ENCODE measurements at places on chromosomes 6 and 20. TPM values are rescaled to one million over a fixed set of nuclear protein-coding genes. Genes with fewer than 3 reads are reported as not detected.

DNA sequence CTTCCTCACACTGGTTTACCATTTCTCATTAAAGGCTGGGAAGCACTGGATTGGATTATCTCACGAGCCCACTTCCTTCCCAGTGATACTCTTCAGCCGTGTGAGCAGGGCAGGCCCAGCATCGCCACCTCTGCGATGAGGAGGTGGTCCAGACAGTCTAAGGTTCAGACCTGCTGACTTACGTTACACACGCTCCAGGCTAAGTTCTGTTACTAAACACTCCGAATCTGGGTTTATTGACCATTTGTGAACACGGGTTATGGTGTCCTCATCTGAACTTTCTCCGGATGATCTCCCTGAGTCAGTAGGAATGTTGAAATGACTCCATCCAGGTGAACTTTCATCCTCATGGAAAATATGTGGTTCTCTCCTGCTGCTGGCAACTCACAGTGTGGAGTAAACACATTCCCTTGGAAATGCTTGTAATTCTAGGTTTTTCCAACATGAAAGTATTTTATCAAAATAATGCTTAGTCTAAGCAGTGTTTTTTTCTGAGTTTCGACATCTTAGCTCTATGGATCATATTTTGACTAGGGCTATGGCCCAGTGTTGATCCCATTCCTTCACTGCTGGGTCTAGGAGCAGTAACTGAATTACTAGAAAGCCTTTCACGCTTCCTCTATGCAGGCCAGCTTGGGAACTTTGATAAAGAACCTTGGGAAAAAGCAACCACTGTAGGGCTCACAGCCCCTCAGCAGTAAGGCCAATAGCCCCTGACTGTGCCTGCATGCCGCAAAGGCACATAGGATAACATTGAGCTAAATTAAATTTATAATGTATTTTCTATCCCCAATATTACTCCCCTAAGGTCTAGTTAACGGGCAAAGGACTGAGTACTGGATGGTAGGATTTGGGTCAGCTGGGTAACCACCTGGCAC, 37.7 kb upstream of the PXDC1 start:
- no peak overlapping the region for H3K27ac ChIP-seq
- no peak for DNase-seq
- H3K4me3 ChIP-seq, result no peak overlapping the region
- H3K36me3 ChIP-seq, result no peaks in the 10 kb centered on the region

DNA sequence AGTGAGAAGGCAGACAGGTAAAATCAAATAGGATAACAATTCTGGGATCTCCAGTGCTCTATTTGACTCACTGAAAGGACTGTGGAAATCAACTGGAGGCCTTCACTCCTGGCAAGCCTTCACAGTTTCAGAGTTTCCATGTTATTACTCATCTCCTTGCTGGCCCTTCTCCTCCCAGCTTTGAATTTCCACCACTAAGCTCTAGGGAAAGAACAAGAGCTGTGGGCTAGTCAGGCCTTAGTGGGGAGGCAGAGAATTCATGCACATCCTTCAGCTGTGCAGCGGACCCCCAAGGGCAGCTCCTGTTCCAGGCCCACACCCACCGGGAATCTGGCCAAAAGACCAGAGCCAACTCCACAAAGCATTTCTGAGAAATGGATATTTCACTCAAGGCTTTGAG, 26.0 kb downstream of the MYLIP start:
- DNase-seq, result no peak
- no peaks in the 10 kb centered on the region for H3K27me3 ChIP-seq
- no peaks in the 10 kb centered on the region for H3K4me1 ChIP-seq
- no peaks in the 10 kb centered on the region for H3K36me3 ChIP-seq
- no peak overlapping the region for H3K4me3 ChIP-seq
- H3K27ac ChIP-seq, result no peak overlapping the region

DNA sequence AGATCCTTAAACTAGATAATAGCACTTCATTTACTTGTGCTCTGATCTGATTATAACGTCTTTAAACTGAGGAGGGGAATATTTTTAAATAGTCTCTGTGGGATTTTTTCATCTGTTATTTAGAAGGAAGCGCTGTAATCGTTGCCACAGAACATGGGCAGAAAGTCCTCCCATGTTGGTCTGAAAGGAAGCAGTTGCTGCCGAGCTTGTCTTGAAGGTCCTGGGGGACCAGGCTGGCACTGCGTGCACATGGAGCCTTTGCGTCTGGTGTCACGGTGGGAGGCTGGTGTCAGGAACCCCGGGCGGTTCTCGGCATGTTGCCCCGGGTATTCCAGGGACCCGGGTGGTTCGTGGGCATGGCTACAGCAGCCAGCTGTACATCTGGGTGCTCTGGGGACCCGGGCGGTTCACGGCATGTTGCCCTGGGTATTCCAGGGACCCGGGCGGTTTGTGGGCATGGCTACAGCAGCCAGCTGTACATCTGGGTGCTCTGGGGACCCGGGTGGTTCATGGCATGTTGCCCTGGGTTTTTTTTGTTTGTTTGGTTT, 11.5 kb downstream of the TPD52L2 start:
- no peaks in the 10 kb centered on the region for H3K27me3 ChIP-seq
- no peak for DNase-seq
- peaks cover 90% of the 10 kb centered on the region for H3K36me3 ChIP-seq
- no peak overlapping the region for H3K27ac ChIP-seq
- H3K4me1 ChIP-seq, result peaks cover 7% of the 10 kb centered on the region

DNA sequence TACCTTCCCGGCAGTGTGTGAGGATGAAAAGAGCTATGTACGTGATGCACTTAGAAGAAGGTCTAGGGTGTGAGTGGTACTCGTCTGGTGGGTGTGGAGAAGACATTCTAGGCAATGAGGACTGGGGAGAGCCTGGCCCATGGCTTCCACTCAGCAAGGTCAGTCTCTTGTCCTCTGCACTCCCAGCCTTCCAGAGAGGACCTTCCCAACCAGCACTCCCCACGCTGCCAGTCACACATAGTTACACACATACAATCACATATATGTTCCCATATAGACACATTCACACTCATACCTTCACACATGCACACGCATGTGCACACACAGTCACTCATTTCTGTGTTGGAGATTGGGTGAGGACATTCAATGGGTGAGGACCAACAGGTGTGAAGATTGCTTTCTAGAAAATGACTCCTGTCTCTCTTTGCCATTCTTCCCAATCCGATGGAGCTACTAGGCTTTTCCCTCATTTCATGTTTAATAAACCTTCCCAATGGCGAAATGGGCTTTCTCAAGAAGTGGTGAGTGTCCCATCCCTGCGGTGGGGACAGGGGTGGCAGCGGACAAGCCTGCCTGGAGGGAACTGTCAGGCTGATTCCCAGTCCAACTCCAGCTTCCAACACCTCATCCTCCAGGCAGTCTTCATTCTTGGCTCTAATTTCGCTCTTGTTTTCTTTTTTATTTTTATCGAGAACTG, 30.4 kb downstream of the SRSF3 start:
- no peak for DNase-seq
- H3K27me3 ChIP-seq, result no peaks in the 10 kb centered on the region
- H3K27ac ChIP-seq, result peak overlapping the region; percentile 3
- no peaks in the 10 kb centered on the region for H3K36me3 ChIP-seq
- H3K4me1 ChIP-seq, result peaks cover 43% of the 10 kb centered on the region

DNA sequence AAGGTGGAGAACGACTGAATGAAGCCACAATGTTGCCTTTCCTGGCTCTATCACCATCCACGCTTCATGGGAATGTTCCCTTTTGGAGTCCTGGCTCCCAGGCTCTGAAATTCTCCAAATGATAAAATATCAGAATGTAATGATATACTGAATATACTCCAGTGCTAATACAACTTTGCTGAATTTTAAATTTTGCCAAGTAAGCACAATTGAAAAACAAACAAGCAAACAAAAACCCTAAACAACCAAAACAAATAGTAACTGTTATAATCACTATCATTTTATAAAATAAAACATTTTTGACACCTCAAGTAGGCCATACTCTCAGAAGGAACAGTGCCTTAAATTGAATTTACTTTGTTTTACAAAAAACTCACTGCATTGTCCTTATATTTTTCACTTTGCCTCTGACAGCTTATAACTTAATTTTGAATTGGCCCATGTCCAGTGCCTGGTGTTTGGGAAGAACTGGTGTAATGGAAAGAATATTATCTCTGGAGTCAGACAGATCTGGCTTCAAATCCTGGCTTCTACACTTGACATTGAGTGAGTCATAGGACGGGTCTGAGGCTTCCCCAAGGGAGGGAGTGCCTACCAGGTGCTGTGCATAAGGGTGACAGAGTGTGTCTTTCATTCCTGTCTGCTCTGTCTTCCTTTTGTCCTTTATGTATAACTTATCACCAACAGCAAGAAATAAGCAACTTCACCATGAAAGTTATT, 698.3 kb downstream of the EPM2A start:
- no peak overlapping the region for H3K27ac ChIP-seq
- H3K36me3 ChIP-seq, result no peaks in the 10 kb centered on the region
- no peak overlapping the region for H3K4me3 ChIP-seq
- no peaks in the 10 kb centered on the region for H3K27me3 ChIP-seq

DNA sequence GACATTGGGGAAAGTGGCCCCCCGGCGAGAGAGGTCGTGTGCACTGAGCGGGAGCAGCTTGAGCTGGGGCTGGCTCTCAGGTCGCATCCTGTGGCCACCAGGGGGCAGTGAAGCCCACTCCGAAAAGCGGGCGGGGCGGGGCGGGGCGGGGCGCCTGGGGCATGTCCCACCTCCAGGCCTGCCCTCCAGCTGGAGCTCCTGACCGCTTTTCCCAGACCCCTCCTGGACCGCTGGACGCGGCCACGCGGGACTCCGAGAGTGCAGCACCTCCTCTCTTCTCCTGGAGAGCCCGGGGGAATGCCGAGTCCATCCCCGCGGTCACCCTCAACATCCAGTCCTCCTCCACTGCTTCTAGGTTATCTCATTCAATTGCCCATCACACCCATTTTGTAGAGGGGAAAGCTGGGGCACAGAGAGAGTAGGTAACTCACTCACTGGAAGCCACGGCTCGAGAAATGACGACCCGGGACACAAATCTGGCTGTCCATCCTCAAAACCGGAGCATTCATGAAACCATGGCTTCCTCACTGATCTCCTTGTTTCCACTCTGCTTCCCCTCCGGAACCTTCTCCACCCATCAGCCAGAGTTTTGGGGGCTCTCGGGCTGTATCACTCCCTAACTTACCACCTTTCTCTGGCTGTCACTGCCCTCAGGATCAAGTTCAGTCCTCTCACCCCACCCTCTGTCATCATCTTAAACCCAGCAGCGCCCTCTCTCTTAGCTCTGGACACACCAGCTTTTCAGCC, 24.1 kb downstream of the COX4I2 start:
- peak; percentile 95 for DNase-seq
- H3K36me3 ChIP-seq, result peaks cover 27% of the 10 kb centered on the region
- peaks cover 49% of the 10 kb centered on the region for H3K4me1 ChIP-seq
- peak overlapping the region; percentile 60 for H3K27ac ChIP-seq
- peak overlapping the region; percentile 50 for H3K4me3 ChIP-seq
- H3K27me3 ChIP-seq, result no peaks in the 10 kb centered on the region

DNA sequence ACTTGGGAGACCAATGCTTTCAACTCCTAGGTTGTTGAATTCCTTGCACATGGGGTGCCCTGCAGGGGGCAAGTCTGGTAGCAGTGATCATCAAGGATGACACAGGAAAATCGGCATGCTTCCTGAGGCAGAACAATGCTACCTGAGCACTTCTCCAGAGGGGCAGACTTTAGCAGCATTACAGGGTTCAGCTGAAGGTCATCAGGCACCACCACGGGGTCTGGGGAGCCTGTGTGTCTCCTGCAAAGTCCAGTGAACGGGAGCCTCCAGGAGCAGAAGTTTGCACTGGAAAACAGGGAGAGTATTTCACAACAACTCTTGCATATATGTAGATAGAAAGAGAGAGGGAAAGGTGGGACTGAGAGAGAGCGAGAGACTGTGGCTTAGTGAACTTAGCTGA, 10.2 kb downstream of the VSX1 start:
- H3K36me3 ChIP-seq, result no peaks in the 10 kb centered on the region
- H3K4me1 ChIP-seq, result no peaks in the 10 kb centered on the region
- H3K27ac ChIP-seq, result no peak overlapping the region
- no peaks in the 10 kb centered on the region for H3K27me3 ChIP-seq
- H3K4me3 ChIP-seq, result no peak overlapping the region
- no peak for DNase-seq

DNA sequence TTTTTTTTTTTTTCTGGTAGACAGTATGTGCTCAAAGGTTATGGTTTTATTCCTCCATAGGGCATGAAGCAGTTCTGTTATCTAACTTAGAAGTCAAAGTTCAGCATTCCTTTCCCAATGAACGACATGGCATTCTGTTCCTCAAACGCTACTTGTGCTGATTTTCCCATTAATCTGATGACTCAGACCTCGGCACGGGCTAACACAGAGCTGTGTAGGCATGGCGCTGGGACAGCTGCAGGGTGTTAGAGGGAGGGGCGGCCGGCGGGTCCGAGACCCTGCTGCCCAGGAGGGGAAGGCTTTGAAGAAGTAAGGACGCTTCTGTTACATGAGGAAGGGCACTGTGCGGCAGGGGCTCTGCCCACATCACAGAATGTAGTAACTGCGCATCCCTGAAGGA, 93.6 kb upstream of the AGPAT4 start:
- no peak for DNase-seq
- H3K36me3 ChIP-seq, result no peaks in the 10 kb centered on the region
- no peaks in the 10 kb centered on the region for H3K4me1 ChIP-seq
- H3K27me3 ChIP-seq, result no peaks in the 10 kb centered on the region

DNA sequence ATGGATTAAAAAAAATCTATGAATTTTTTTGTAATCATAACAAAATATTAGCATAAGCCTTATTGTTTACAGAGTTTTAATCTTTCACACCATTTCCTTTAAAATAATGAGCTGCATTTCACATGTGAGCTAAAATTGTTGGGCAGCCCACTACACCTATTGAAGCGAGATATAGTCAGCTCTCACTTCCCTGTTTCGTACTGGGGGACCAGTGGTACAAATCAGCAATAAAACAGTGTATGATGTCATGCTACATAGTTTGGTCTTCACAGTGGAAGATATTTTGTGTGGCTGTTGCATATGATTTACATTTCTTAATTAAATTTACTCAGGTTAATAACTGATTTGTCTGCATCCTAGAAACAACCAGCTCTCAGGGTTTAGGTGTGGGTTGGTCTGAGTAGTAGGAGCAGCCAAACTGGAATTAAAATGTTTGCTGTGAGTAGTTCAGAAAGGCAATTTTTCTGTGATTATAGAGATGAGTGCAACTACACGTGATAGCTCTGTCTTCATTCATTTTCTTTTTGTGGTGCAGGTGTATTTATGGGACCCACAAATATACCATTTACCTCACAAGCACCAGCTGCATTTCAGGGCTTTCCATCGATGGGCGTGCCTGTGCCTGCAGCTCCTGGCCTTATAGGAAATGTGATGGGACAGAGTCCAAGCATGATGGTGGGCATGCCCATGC, 99.3 kb downstream of the B3GAT2 start:
- peaks cover 55% of the 10 kb centered on the region for H3K36me3 ChIP-seq
- no peak overlapping the region for H3K27ac ChIP-seq
- no peaks in the 10 kb centered on the region for H3K4me1 ChIP-seq
- H3K27me3 ChIP-seq, result no peaks in the 10 kb centered on the region
- no peak for DNase-seq
- H3K4me3 ChIP-seq, result no peak overlapping the region

The ATG5 gene
- 37.3 TPM for total RNA-seq

The CDC5L gene
- total RNA-seq, result 25.4 TPM

The LST1 gene
- total RNA-seq, result 9.3 TPM

The KHDC1L gene
- total RNA-seq, result not detected

The BACH2 gene
- 5.6 TPM for total RNA-seq

The LTB gene
- not detected for total RNA-seq

All from esophagus muscularis mucosa (tissue), 4 donors.